ENCODE measurements at places on chromosomes 2 and 18. TPM values are rescaled to one million over a fixed set of nuclear protein-coding genes. Genes with fewer than 3 reads are reported as not detected.

ID2 gene
- 257 TPM for total RNA-seq

SLC40A1 gene
- total RNA-seq: 76.7 TPM

LYG2 gene
- total RNA-seq: not detected

CPS1 gene
- 34.6 TPM for total RNA-seq

INPP5D gene
- 1.3 TPM for total RNA-seq

OTOS gene
- not detected for total RNA-seq

LIPG gene
- total RNA-seq: 0.17 TPM

FN1 gene
- 2,780 TPM for total RNA-seq

PDE1A gene
- total RNA-seq: 27.9 TPM

FAP gene
- total RNA-seq: 46.5 TPM

CPO gene
- 0.17 TPM for total RNA-seq

UGT1A9 gene
- total RNA-seq: not detected

IL36G gene
- total RNA-seq: not detected

ERCC3 gene
- 31.1 TPM for total RNA-seq

CCT7 gene
- total RNA-seq: 234 TPM

PRR30 gene
- total RNA-seq: not detected

GALNT3 gene
- total RNA-seq: 0.16 TPM

ATF2 gene
- 40.4 TPM for total RNA-seq

MATN3 gene
- 0.77 TPM for total RNA-seq

CTAGE1 gene
- total RNA-seq: not detected

RBFA gene
- 24.7 TPM for total RNA-seq

KCNG3 gene
- total RNA-seq: not detected

TCF23 gene
- total RNA-seq: not detected

FBXO15 gene
- total RNA-seq: 0.79 TPM

UCN gene
- total RNA-seq: 0.16 TPM

FOXD4L1 gene
- under 0.01 TPM for total RNA-seq

IAH1 gene
- total RNA-seq: 57.4 TPM

GTF2A1L gene
- total RNA-seq: 0.69 TPM

DNAH7 gene
- 0.94 TPM for total RNA-seq

IL18RAP gene
- total RNA-seq: not detected

TMEM37 gene
- total RNA-seq: 0.32 TPM

CD207 gene
- total RNA-seq: not detected

MERTK gene
- 0.86 TPM for total RNA-seq

TBC1D8 gene
- 10.7 TPM for total RNA-seq

CWC22 gene
- total RNA-seq: 13.3 TPM

PSMA8 gene
- total RNA-seq: not detected

STARD6 gene
- 0.17 TPM for total RNA-seq

GPR39 gene
- 0.86 TPM for total RNA-seq

NDUFAF7 gene
- total RNA-seq: 15.9 TPM

KDM3A gene
- 28.0 TPM for total RNA-seq
